Type B pancreatic cell (in vitro differentiated cells): ENCODE measurements at places on chromosomes 4 and X.

DNA sequence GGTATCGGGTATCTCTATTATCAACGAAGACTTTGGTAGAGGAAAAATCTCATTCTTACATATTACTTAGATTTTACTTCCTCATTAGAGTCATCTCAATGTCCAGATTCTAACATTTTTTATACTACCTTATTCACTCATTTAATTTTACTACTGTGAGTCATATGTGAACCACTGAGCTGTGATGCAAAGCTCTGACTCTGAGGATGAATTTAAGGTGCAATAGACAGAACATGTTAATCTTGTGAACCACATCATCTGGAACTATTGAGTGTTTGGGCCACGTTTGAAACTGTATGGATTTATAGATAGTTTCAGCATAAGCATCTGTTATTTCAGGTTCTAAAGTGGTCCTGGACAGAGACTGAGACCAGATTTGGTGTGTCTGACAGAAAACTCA, 78.4 kb downstream of the PWWP3B start:
- no peak for DNase-seq

DNA sequence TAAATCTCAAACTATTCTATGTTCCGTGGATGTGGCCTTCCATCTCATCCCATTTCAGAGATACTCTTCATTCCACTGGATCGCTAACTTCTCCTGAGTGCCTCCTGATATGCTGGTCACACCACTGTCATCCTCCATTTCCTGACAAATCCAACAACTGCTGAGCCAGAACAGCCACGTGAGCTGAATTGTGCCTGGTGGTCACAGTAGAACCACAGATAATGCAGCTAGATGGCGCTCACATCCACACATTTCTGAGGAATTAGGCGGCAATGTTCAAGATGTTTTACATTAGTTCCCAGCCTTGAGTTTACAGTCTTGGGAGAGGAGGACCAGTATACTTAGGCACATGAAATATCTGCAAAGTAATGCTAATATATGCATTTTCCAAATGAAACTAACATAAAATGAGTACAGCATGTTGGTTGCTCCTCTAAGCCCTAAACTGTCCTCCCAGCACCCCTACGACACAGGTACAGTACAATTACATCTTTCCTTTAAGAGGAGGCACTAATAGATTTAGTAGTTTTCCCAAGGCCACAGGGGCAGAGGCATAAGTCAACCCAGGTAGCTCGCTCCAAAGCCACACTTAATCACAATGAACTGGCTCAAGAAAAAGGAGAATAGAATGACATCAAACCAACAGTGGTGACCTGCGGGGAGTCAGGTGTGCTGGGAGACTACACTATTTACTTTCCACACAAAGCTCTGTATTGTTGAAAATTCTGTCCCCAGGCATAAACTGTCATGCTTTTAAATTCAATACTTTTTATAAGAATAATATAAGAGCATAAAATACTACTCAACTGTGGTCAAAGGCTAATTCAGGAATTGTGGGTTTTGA, 134.2 kb downstream of the CHIC2 start:
- no peak for DNase-seq

GRCh38 chr4:16665942-16666551, 232.4 kb downstream of the LDB2 start:
- no peak for DNase-seq

GRCh38 chr4:100169491-100170485, 20.5 kb downstream of the DDIT4L start:
- no peak for DNase-seq

DNA sequence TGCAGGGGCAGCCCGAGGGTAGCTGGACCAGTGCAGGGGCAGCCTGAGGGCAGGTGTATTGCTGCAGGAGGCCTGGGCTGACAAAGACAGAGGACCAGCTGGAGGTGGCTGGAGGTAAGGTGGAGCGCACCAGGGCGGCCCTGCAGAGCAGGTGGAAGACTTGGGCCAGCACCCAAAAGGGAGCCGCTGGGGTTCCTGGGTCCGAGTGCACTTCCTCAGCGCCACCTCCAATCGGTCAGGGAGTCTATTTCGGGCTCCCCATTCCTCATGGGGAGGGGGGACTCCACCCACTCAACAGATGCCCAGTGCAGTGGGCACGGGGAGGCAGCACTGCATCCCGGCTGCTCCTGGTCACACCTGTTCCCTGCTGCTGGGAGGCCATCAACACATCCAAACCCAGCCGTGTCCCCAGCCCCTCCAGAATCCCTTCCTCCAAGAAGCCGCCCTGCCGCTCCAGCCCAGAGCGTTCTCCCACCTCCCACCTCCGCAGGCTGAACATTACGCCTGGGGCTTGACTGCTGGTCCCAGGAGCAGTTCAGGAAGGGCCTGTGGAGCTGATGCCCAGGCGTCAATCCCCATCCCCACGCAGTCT, 1.5 kb downstream of the LRPAP1 start:
- DNase-seq: peak; percentile 68

DNA sequence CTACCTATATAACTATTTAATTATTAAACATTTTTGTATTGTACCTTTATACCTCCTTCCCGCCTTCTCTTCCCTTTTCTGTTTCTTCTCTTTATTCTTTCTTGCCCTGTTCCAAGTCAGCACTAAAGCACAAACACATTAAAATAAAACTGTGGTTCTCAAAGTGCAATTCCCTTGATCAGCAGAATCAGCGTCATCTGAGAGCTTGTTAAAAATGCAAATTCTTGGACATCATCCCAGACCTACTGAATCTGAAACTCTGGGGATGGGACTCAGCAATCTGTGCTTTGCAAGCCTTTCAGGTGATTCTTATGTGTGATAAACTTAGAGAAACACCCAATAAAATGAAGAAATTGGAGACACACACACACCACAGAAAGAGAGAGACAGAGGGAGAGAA, 178.4 kb upstream of the BMP3 start:
- no peak for DNase-seq

GRCh38 chr4:152368001-152368400, 167.9 kb downstream of the FBXW7 start:
- DNase-seq: no peak

DNA sequence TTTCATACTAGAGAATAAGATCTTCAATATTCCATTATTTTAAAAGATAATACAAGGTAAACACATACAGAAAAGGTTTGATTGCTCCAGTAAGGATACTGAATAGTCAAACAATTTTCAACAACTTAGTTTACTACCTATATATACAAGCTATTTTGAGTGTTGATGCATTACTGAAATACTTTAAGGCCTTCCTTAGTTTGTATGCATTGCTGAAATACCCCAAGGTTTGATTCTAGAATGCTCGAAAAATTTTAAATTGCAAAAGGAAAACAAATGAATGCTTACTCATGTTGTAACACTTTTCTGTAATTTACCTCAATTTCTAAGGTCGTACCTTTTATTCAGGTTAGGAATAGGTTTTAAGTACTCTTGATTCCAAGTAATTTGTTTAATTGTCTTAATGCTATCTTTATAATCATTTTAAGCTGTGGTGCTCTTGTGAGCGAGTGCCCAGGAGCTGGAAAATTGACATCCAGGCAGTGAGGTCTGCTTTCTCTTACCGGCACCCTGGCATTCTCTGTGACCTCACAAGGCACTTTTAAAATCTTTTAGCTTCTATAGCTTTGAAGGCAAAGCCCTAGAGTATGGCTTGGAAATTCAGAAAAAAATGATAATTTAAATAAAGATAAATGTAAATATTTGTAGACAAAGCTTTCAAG, 114.0 kb downstream of the BMPR1B start:
- DNase-seq: no peak

DNA sequence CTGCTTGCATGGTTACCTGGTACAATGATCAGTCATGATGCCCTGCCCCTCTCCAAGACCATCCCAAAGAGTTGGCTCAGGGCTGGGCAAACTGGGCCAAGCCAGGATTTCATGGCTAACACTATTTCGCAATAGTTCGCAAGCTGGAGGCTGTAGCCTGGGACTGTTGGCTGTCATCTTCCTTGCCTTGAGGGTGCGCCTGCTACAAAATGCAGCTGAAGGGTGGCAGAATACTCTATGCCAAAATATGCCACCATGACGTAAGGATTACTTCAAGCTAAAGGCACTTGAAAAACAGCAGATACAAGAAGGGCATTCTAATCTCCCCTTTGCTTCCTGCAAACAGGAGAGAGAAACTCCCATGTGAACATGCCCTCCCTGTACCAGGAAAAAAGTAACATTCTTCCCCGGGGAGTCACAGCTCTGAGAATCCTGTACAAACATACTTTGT, 21.0 kb downstream of the SAT1 start:
- no peak for DNase-seq

- no peak for DNase-seq
These were observed 2.1 kb downstream of the ABHD18 start for GRCh38 chr4:127967141-127967775.

DNA sequence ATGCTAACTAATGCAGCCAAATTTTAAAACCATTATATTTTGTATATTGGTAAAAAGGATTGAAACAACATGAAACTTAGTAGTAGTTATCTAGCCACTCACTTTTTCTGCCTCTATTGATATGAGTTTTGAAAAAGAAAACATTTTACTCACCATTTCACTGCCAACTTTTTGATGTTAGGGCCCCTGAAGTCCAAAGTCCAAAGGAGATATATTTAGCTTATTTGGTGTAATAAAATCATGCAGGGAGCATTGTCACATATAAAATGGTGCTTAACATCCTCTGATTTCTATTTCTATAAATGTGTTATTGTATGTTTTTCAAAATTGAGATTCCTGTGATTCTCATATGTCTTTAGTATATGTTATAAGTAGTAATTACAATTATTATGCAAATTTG, 24.5 kb upstream of the CXCL3 start:
- DNase-seq: no peak

DNA sequence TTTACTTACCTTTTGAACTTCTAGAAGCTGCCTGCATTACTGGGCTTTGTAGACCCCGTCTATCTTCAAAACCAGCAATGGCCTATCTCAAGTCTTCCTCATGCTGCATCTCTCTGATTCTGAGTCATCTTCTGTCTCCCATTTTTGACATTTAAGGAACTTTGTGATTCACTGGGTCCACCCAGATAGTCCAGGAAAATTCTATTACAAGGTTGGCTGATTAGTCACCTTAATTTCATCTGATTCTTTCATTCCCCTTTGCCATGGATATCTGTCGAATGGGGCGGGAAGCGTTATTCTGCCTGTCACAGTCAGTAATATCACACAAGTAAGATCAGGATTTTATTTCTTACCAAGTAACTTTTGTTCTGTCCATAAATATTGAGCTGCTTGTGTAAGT, 618.0 kb downstream of the CCSER1 start:
- no peak for DNase-seq
